ENCODE measurements at places on chromosomes 3 and 15. TPM values are rescaled to one million over a fixed set of nuclear protein-coding genes. Genes with fewer than 3 reads are reported as not detected.

Gene RETNLB
- total RNA-seq, result not detected

Gene PLA2G4E
- total RNA-seq, result not detected

Gene ANKRD63
- not detected for total RNA-seq

Gene RFX7
- total RNA-seq, result 30.3 TPM

Gene CPNE9
- 0.16 TPM for total RNA-seq

- DNase-seq, result no peak
- H3K27me3 ChIP-seq, result no peaks in the 10 kb centered on the region
- no peaks in the 10 kb centered on the region for H3K36me3 ChIP-seq
- peaks cover 14% of the 10 kb centered on the region for H3K4me1 ChIP-seq
- no peak overlapping the region for H3K27ac ChIP-seq
Measured at GRCh38 chr15:48806151-48806550, 4.7 kb downstream of the CEP152 start.

- no peak for DNase-seq
- H3K27ac ChIP-seq, result no peak overlapping the region
Measured at GRCh38 chr3:152338159-152338720, 69.5 kb downstream of the MBNL1 start.

- no peak overlapping the region for H3K4me3 ChIP-seq
- peaks cover 24% of the 10 kb centered on the region for H3K4me1 ChIP-seq
- H3K36me3 ChIP-seq, result no peaks in the 10 kb centered on the region
- H3K27ac ChIP-seq, result no peak overlapping the region
- H3K27me3 ChIP-seq, result no peaks in the 10 kb centered on the region
- no peak for DNase-seq
Measured at GRCh38 chr3:15342246-15342645, 9.9 kb upstream of the SH3BP5 start.

DNA sequence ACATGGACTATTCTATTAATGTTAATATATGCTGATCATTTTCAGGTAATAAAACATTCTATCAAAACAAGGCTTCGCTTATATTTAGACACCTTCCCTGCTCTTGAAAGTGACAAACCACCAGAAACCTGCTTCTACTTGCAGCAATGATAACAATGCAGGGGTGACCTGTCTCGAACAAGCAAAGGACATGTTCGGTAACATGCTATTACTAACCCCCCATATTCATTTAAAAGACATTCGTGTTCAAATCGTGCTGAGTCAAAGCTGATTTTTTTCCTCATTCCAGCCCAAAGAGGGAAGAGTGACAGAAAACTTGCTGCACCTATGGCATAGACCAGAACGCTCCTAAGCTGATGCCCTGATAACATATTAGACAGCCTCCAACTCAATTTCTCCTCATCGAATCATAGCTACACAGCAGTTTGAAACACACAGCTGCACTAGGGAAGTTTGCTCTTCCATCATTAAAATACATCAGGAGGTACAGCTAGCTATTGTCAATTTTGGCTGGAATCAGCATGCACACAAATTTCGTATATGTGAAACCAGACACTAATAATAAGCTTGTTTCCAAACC, 341.5 kb downstream of the FOXP1 start:
- H3K4me3 ChIP-seq, result no peak overlapping the region
- no peak for DNase-seq
- no peaks in the 10 kb centered on the region for H3K27me3 ChIP-seq
- H3K27ac ChIP-seq, result no peak overlapping the region
- no peaks in the 10 kb centered on the region for H3K36me3 ChIP-seq

DNA sequence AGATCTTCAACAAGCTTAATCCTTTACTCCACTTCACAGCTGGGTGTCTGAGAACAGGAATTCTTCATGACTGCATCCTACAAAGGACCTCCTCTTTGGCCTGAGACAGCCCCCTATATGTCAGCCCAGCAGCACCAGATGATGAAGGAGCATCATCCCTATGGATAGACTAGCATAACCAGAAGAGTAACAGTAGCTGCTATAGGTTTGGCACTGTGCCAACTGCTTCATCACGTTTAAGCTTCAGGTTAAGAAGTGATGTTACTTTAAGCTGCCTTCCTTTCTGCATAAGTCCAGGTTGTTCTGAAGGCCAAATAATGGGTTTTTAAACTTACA, 50.6 kb downstream of the CMSS1 start:
- no peaks in the 10 kb centered on the region for H3K36me3 ChIP-seq
- peaks cover 19% of the 10 kb centered on the region for H3K4me1 ChIP-seq
- no peak overlapping the region for H3K4me3 ChIP-seq
- H3K27ac ChIP-seq, result no peak overlapping the region
- H3K27me3 ChIP-seq, result no peaks in the 10 kb centered on the region

- no peak for DNase-seq
- no peaks in the 10 kb centered on the region for H3K27me3 ChIP-seq
- no peak overlapping the region for H3K4me3 ChIP-seq
- H3K4me1 ChIP-seq, result no peaks in the 10 kb centered on the region
Measured at GRCh38 chr3:116161575-116162525, 283.4 kb downstream of the LSAMP start.

DNA sequence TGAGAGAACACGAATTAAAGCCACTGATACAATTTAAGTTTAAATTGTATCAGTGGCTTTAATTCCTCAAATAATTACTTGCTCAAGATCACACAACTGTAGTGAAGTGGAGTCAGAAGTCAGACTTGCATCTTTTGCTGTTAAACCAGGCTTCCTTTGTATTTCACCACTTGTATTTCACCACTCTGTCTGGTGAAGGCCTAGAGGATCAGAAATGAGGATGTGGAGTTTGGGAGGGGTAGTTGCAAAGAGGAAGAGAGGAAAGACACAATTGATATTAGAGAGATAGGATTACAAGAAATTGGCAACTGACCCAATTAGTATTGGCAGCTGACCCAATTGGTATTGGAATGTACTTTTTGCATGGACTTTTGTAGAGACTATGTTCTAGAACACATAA, 288.1 kb upstream of the GPR149 start:
- no peak for DNase-seq
- no peak overlapping the region for H3K27ac ChIP-seq

DNA sequence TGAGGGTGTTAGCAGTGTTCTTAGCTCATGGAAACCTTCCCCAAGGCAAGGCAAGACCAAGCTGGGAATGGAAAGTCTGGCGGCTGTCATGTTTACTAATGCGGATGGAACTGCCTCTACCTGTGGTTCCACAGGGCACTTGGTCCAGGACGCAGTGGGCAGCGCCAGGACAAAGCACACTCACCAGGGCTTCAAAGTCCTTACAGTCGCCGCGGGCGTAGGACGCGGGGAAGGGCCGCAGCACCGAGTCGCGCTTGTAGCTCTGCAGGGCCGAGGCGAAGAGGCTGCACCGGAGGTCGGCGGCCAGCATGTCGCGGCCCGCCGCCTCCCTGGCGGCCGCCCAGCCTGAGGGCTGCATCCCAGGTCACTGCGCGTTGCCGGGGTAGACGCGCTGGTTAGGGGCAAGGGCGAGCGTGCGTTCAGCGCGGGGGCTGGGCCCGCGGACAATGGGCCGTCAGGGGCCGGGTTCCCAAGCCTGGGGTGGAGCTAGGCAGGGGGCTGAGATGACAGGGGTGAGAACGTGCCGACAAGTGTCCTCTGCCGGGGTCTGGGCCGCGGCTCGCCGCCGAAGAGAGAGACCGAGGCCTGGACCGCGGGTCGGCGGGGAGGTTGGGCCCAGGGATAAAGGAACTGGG, 497 bp downstream of the PARP16 start:
- DNase-seq, result no peak
- H3K4me1 ChIP-seq, result peaks cover 23% of the 10 kb centered on the region
- no peaks in the 10 kb centered on the region for H3K27me3 ChIP-seq
- H3K36me3 ChIP-seq, result no peaks in the 10 kb centered on the region
- H3K27ac ChIP-seq, result peak overlapping the region; percentile 78

- no peak overlapping the region for H3K4me3 ChIP-seq
- no peak overlapping the region for H3K27ac ChIP-seq
- H3K27me3 ChIP-seq, result no peaks in the 10 kb centered on the region
- no peaks in the 10 kb centered on the region for H3K36me3 ChIP-seq
Measured at GRCh38 chr3:115085197-115085865, 61.8 kb downstream of the ZBTB20 start.

DNA sequence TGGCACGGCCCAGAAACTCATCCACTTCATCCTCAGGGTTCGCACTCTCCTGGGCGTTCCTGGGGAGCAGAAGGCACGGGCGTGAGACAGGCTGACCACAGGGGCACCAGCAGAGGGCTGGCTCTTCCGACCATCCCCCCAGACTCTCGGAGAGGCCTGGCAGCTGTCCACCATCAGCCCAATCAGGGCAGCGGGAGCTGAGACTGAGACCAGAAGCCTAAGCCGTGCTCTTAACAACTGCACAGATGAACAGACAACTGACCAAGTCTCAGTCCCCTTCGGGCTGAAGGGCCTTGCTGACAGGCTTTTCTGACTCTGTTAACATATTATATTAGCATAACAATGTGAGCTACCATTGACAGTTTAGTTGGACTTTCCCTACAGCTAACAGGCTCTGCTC, 118.0 kb downstream of the SEC22A start:
- no peaks in the 10 kb centered on the region for H3K27me3 ChIP-seq
- H3K4me3 ChIP-seq, result no peak overlapping the region
- no peaks in the 10 kb centered on the region for H3K4me1 ChIP-seq

DNA sequence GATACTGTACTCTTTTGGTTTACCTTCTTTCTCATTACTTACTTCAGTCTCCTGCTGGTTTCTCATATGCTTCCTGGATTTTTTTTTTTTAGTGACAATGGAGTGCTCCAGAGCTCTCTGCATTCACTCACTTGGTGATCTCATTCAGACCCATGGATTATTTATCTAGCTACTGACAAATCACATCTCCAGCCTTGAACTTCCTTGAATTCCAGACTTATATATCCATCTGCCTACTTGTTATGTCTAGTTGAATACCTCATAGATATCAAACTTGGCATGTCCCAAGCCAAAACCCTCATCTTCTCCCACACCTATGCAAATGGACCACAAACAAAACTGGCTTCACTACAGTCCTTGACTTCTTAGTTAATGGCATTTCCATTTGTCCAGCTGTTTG, 234.7 kb upstream of the ZPLD1 start:
- DNase-seq, result no peak
- H3K27ac ChIP-seq, result no peak overlapping the region
- H3K27me3 ChIP-seq, result no peaks in the 10 kb centered on the region
- H3K36me3 ChIP-seq, result no peaks in the 10 kb centered on the region
- no peak overlapping the region for H3K4me3 ChIP-seq

DNA sequence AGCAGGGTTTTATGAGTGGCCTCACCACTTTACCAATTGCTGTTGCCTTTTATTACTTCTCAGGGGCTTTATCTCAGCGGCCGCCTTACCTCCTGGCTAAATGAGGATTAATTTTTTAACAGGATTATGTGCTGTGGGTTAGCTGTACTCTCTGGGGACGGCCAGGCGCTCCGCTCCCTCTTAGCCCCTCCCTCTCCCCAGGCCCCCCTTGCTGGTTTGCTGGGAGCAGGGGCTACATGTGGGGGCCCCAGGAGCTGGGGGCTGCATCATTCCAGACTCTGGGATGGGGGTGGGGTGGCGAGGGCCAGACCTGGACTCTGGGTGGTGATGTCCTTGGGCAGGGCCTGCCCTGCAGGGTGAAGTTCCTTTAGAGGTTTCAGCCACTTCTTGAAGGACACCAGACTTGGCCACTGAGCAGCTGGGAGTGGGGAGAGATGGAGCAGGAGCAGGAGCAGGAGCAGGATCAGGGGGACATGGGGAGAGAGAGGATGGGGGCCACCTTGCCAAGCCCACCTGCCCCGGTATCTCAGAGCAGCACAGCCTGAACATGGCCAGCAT, 196.1 kb downstream of the GOLGA6L6 start:
- no peaks in the 10 kb centered on the region for H3K36me3 ChIP-seq
- no peaks in the 10 kb centered on the region for H3K27me3 ChIP-seq
- H3K4me1 ChIP-seq, result no peaks in the 10 kb centered on the region
- no peak overlapping the region for H3K4me3 ChIP-seq
- DNase-seq, result no peak
- H3K27ac ChIP-seq, result no peak overlapping the region

- no peaks in the 10 kb centered on the region for H3K27me3 ChIP-seq
- no peaks in the 10 kb centered on the region for H3K36me3 ChIP-seq
- no peaks in the 10 kb centered on the region for H3K4me1 ChIP-seq
- H3K4me3 ChIP-seq, result no peak overlapping the region
Measured at GRCh38 chr3:162337630-162338029, 841.0 kb downstream of the OTOL1 start.

GRCh38 chr3:160928183-160928726, 172.2 kb downstream of the PPM1L start:
- H3K27me3 ChIP-seq, result no peaks in the 10 kb centered on the region
- no peak overlapping the region for H3K27ac ChIP-seq
- no peaks in the 10 kb centered on the region for H3K36me3 ChIP-seq
- H3K4me1 ChIP-seq, result no peaks in the 10 kb centered on the region
- H3K4me3 ChIP-seq, result no peak overlapping the region

- H3K36me3 ChIP-seq, result no peaks in the 10 kb centered on the region
- no peaks in the 10 kb centered on the region for H3K27me3 ChIP-seq
- no peak overlapping the region for H3K27ac ChIP-seq
- no peak overlapping the region for H3K4me3 ChIP-seq
Measured at GRCh38 chr3:148694116-148694515, 3.6 kb upstream of the AGTR1 start.

GRCh38 chr15:23760024-23760423, 72.9 kb upstream of the NDN start:
- no peaks in the 10 kb centered on the region for H3K36me3 ChIP-seq
- no peak overlapping the region for H3K27ac ChIP-seq
- no peak for DNase-seq

- no peaks in the 10 kb centered on the region for H3K36me3 ChIP-seq
- H3K4me3 ChIP-seq, result no peak overlapping the region
- no peaks in the 10 kb centered on the region for H3K4me1 ChIP-seq
Measured at GRCh38 chr3:58567251-58567515, 10.0 kb downstream of the FAM107A start.

- DNase-seq, result no peak
- H3K27ac ChIP-seq, result no peak overlapping the region
- H3K4me1 ChIP-seq, result no peaks in the 10 kb centered on the region
- H3K36me3 ChIP-seq, result no peaks in the 10 kb centered on the region
- H3K4me3 ChIP-seq, result no peak overlapping the region
- no peaks in the 10 kb centered on the region for H3K27me3 ChIP-seq
Measured at GRCh38 chr3:138361561-138361971, 13.2 kb downstream of the MRAS start.

DNA sequence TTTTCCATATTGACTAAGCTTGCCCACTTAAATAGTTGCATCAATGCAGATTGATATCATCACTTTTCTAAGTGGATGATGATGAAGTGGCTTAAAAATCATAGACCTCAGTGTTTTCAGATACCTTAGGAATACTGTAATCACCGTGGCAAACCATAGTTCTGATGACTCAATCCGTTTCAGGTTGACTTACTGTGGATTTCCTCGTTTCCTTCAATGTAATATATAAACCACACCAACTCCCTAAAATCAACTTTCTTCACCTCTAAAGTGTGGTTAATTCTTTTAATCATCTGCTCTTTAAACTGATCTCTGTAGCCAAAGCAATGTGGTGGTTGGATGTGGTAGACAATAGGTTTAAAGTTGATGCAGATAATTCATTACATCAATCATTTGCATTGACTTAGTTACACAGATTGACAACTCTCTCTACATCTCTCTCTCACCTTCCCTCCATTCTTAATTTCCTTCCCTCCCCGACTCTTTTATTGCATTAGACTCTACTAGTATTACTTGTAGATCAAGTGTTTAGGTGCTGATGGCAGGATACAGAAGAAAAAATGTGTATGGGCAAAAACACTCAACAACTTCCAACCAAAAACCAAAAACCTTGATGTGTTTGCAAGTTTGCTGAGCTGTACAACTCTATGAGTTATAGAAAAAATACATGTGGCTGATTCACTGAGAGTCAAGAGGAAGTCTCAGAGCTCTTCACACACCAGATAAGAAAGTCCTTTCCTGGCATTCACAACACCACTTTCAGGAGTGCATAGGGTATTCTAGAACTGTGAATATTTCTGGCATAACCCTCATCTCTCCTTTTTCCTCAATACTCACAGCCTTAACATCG, 243.5 kb downstream of the NFKBIZ start:
- no peaks in the 10 kb centered on the region for H3K36me3 ChIP-seq
- no peak for DNase-seq
- no peaks in the 10 kb centered on the region for H3K27me3 ChIP-seq
- H3K27ac ChIP-seq, result no peak overlapping the region

Measured in CD8-positive, alpha-beta memory T cell (primary cell).